Activated naive CD4-positive, alpha-beta T cell (primary cell): ENCODE measurements at places on chromosomes 11 and 22.
A peak's percentile ranks its signal among the peaks of the same experiment; 100 is the strongest.

- no peak for DNase-seq
Measured at GRCh38 chr11:36373016-36374010, 77.2 kb downstream of the PRR5L start.

- DNase-seq = no peak
Measured at GRCh38 chr11:86014221-86014620, 54.7 kb downstream of the PICALM start.

GRCh38 chr11:13260201-13260962, 17.2 kb upstream of the BMAL1 start:
- no peak for DNase-seq

DNA sequence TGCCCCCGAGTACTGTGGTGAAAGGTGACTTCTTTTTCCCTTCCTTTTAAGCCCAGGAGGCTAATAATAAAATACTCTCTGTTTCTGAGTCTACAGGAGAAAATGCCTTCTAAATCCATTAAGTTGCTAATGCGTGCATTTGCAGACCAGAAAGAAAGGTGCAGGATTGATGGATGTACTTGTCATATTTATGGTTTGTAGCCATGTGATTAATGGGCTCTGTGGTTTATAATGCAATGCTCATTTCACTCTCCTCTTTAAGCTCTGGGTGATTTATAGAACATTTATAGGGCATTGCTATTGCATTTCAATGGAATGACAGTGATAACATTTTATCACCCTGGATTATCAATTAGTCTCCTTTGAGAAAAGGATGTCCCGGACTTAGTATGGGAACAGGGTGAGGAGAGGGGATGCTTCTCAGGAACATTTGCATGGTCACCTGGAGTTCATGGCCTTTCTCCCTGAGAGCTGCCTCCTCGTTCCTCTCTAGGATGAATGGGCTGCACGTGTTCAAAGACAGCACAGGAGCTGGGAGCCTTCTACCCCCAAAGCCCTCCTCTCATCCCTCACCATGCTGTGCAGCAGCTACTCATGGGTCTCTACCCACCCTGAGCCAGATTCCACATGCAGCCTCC, 82.8 kb upstream of the HMGXB4 start:
- no peak for DNase-seq

- DNase-seq = no peak
Measured at GRCh38 chr22:17797721-17798559, 23.7 kb upstream of the BID start.

GRCh38 chr22:17213976-17214375, 5.3 kb downstream of the ADA2 start:
- no peak for DNase-seq

DNA sequence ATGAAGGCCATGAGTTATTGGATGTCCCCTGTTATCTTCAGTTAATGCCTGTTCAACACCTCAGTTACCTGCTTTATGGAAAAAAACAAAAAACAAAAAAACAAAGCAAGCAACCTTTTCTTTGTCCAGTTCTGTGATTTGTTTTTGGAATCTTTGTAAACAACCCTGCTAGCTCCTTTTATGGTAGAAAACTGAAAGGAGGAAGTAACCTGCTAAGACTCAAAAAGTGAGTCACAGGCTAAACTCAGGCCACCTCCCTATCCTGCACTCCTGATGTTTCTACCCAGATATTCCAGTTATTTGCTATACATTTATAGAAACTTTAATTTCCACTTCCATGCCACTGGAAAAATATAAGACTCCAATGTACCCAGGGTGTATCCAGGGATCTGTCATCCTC, 20.6 kb upstream of the TLCD5 start:
- no peak for DNase-seq

GRCh38 chr11:20161923-20162744, 1.9 kb upstream of the DBX1 start:
- DNase-seq = no peak

GRCh38 chr11:96050435-96051182, 126.7 kb upstream of the MTMR2 start:
- DNase-seq = no peak

DNA sequence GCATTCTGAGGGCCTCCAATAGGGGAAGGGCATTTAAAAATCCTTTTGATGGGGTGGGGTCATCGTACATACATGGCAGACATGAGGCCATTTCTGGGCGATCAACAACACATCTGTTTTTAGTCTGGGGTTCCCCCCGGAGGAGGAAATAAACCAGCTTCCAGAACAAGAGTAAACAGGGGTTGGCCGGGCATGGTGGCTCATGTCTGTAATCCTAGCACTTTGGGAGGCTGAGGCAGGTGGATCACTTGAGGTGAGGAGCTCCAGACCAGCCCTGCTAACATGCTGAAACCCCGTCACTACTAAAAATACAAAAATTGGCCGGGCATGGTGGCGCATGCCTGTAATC, 12.0 kb downstream of the PRSS23 start:
- no peak for DNase-seq

DNA sequence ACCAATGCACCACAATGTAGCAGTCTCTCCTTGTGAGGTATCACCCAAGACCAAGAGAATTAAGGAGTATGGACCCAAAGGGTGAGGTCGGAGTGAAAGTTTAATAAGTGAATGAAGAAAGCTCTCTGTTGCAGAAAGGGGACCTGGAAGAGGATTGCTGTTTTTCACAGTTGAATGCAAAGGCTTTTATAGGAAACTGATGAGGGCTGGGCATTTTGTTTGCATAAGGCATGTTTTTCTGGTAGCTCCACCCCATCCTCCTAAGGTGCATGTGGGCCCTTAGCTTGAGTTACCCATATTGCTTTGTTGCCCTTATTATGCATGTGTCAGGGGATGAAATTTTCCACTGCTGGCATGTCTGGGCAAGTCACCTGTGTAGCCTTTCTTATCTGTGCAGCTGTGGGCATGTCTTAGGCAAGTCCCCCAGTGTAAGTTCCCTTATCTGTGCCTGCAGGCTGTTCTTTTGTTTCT, 64.7 kb downstream of the BDNF start:
- no peak for DNase-seq

- DNase-seq = no peak
Measured at GRCh38 chr22:49550766-49551362, 276.8 kb downstream of the BRD1 start.

DNA sequence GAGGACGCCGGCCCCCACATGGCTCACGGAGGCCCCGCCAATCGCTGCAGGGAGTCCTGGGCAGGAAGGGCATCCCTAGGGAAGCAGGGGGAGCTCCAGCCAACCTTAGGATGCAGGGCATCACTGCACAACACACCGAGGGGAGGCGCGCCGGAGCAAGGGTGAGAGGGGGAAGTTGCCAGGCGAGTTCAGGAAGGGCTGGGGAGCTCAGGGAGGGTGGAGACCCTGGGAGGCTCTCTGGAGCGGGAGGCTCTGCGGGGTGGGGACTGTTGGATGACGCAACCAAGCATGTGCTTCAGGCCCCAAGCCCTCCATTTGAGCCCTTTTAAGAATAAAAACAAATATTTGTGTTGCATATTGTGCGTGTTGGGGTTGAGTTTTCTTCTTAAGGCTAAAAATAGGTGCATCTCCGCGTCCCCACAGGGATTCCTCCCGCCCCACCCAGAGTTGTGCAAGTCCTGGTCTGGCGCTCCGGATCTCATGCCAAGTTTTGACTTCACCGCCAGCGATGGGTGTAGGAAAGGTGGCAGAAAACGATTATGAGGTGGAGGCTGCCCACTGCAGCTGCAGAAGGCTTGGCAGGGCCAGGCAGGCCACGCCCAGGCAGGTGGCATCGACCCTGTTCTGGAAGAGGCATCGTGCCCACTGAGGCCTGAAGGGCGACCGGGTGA, 65.2 kb downstream of the WNT7B start:
- no peak for DNase-seq

DNA sequence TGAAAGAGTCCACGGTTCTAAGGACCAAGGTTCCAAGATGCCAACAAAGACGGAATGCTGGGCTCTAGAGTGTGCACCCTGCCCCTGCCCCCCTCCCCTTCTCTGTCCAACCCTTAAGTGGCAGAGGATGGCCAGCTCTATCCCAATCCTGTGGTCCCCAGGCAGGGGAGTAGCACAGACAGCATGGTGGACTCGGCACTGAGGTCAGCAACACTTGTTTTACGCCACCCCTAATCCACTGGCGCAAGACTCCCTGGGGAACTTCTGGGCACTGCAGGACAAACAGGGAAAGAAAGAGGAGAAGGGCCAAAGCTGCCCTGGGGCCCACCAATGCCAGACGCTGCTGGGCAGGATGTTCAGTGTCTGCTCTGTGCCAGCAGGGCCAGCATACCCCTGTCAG, 18.9 kb downstream of the GDPD5 start:
- no peak for DNase-seq

GRCh38 chr22:49999063-49999945, 13.3 kb downstream of the IL17REL start:
- DNase-seq = no peak

- no peak for DNase-seq
Measured at GRCh38 chr22:39518144-39518786, 2.1 kb upstream of the ATF4 start.

DNA sequence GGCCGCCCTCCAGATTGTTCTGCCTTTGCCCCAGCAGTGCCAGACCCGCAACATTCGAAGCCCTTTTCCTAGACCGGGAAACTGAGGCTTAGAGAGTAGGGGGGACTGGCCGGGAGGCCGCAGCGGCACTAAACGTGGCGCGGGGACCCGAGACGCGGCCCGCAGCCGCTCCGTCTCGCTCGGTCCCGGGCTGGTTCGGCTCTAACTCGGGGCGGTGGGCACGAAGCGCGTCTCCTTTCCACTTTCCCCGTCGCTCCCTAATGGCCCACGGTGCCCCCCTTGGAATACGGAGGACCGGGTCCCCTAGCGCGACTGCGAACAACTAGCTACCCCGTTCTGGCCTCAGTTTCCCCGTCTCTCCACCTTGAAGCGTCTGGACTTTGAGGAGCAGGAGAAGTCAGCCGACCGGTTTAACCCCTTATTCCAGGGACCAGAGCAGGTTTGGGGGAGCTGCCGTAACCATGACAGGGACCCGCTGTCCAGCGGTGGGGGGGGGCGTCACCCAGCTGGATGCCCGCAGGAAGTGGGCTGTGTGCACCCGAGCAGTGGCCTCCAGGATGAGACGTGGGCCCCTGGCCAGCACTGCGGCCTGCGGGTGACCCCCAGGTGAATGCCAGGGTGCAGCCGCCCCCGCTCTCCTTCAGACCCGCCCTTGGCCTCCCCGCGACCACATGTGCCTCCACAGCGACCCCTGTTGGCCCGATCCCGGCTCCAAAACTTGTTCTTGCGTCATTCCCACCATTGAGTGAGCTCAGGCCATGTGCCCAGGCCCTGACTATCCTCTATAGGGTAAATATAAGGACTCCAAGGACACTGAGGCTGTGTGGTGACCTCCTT, 1.1 kb downstream of the CDC42EP1 start:
- peak; percentile 72 for DNase-seq

- no peak for DNase-seq
Measured at GRCh38 chr22:37256075-37256726, 12.1 kb upstream of the RAC2 start.

- DNase-seq = no peak
Measured at GRCh38 chr22:36423461-36424404, 36.0 kb upstream of the MYH9 start.

GRCh38 chr11:97965849-97966646, 1054.7 kb upstream of the CNTN5 start:
- no peak for DNase-seq

GRCh38 chr11:66858186-66858938, 1.5 kb downstream of the LRFN4 start:
- no peak for DNase-seq

GRCh38 chr11:59615120-59615636, 396 bp downstream of the OSBP start:
- DNase-seq = peak; percentile 57

DNA sequence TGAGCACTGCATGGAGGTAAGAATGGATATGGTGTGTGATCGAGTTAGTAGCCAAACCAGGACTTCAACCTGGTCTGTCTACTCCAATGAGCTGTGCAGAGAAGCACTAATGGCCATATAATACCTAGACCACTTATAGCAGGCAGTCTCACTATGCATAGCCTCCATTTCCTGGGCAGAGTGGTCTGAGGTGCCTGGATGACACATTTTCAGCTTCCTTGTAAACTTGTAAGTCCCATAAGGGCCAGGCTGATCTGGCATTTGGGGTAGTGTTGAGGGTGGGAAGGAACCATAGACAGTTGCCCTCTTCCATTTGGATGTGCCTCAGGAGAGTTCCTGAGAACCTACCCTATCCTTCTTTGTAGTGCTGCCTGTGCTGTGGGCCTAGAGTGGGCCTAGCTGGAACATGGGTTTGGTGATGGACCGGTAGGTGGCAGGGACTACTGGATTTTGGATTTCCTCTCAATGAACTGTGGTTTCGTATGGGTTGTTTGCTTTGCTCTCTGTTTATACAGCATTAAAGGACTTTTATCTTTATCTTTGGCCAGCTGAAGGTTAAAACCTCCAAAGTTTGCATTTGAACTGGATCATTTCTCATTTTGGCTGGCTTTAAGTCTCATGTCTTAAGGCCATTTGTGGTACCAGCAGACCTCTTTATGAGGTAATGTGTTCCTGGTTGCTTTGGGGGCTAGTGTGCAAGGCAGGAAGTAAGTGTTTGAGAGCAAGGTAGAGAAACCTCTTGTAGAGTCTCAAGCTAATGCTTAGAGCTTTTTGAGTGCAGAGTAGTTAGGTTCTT, 86.9 kb downstream of the STIM1 start:
- no peak for DNase-seq

DNA sequence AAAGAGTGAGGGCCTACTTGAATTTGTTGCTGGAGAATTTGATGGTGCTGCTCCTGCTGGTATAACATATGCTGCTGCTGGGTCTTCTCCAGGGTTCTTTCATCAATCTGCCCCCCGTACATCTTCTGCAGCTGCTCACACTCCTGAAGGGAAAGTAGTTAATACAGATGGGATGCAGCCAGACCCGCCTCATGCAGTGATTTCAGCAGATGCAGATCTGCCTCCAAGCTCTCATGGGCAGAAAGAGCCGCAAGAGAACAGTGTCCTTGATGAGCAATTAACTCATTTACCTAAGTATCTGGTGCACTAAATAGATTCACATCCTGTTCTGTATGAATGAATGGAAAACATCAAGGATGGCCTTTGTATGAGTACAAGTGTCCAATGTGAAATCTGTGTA, 24.8 kb upstream of the APOA1 start:
- DNase-seq = no peak

DNA sequence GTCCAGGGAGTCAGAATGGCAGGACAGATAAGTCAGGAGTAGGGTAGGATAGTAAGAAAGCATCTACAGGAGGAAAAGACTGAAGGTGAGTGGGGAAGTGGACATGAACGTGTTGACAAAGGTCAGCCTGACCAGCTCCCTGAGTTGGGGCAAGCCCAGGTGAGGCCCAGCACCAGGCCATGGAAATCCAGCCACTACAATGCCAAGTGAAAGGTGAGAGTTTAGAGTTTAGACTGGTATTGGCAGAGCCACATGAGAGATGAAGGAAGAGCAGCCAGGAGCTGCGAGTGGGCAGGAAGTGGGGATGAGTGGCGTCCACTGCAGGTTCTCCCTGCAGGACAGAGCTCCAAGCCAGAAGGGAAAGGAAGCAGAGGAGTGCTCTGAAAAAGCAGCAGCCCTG, 16.5 kb upstream of the SMCO4 start:
- DNase-seq = no peak

GRCh38 chr22:50608996-50609395, 8.4 kb downstream of the MAPK8IP2 start:
- no peak for DNase-seq
